ENCODE measurements at places on chromosomes 4 and X.

DNA sequence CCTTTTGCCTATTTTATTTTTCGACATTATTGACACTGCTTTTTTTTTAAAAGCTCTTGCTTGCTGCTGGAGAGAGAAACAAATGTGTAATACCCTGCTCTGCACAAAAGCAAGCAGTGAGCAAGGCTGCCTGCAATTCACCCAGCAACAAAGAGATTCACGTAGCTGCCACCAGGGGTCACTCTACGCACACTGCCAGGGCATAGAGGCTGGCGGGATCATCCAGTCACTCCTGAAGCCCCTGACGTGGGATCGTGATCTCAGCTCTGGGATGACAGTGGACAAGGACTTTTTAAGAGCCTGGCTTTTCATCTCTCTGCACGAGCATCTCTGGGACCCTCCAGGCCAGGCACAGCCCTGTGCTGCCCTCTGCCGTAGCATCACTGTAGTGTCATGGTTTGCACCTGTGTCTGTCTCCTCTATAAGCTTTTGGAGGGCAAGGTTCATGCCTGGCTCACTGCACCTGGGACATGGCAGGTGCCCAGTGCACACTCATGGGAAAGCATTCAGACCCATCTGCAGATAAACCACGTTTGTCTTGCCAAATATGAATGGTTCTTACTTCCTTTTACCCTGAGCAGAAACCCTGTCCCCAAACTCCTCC lies 19.8 kb downstream of the C4orf50 start:
- no peak for DNase-seq

DNA sequence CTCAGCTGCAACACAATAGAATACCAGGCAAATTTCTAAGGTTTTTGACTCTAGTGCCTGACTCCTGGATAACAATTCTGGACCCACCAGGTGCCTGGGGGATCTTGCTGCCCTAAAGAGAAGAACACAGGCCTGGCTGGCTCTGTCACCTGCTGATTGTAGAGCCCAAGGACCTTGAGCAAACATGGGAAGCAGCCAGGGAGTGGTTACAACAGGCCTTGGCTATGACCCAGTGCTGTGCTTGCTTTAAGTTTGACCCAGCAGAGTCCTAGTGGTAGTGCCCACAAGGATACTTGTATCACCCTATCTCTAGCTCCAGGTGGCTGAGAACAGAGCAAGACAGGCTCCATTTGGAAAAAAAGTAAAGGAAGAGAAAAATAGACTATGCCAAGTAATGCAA lies 176.8 kb upstream of the DCAF12L2 start:
- DNase-seq: no peak

GRCh38 chr4:44700427-44700826 lies 22.2 kb downstream of the GUF1 start:
- no peak for DNase-seq

- no peak for DNase-seq
Observed at GRCh38 chr4:75054078-75054477, 121.2 kb downstream of the PARM1 start.

DNA sequence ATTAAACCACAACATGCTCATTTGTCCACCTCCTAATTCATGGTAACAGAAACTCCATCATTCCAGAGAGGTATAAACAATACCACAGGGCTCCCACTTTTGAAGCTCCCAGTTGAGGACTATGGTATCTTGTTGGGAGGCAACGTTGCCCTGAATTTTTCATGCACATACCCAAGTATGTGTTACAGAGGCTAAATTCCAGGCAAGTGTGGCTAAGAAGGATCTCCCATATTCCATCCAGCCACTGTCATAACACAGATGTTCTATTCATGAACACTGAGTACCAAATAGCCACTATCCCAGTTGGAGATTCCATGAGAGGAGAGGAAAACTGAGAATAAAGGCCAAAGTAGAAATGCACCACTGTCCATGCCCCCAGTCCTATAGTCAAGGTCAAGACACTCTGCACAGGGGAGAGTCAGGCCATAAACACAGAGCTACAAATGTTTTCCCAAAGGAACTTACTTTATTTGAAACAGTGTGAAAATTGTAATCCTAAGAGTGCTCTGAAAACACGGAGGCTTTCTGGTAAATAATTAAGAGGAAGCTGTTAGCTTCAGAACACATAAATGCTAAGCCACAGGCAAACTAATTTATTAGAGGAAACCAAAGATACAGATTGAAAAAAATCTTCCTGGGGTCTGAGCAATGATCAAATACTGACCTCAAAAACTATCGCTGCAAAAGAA lies 42.4 kb upstream of the TMPRSS11B start:
- no peak for DNase-seq

- no peak for DNase-seq
Observed at GRCh38 chrX:65587616-65588526, 53.3 kb upstream of the LAS1L start.

- DNase-seq: no peak
Observed at GRCh38 chrX:150880808-150881165, 17.7 kb downstream of the CD99L2 start.

- DNase-seq: no peak
Observed at GRCh38 chrX:103730796-103731493, 20.2 kb downstream of the TMEM31 start.

- no peak for DNase-seq
Observed at GRCh38 chr4:48490680-48491513, 845 bp downstream of the ZAR1 start.

DNA sequence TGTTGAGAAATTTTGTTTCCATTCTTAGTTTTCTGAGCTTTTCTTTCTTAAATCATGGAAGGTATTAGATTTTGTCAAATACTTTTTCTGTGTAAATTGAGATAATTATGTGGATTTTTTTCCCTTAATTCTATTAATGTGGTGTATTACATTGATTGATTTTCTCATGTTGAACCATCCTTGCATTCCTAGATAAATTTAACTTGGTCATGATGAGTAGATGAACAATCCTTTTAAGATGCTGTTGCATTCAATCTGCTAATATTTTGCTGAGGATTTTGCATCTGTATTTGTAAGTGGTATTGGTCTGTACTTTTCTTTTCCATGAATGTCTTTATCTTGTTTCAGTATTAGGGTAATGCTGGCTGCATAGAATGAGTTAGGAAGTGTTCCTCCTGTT lies 20.3 kb upstream of the CTBP1 start:
- no peak for DNase-seq

GRCh38 chrX:123282241-123282640 lies 98.2 kb downstream of the GRIA3 start:
- DNase-seq: no peak

GRCh38 chr4:33064238-33064637 lies 2344.1 kb downstream of the PCDH7 start:
- no peak for DNase-seq

DNA sequence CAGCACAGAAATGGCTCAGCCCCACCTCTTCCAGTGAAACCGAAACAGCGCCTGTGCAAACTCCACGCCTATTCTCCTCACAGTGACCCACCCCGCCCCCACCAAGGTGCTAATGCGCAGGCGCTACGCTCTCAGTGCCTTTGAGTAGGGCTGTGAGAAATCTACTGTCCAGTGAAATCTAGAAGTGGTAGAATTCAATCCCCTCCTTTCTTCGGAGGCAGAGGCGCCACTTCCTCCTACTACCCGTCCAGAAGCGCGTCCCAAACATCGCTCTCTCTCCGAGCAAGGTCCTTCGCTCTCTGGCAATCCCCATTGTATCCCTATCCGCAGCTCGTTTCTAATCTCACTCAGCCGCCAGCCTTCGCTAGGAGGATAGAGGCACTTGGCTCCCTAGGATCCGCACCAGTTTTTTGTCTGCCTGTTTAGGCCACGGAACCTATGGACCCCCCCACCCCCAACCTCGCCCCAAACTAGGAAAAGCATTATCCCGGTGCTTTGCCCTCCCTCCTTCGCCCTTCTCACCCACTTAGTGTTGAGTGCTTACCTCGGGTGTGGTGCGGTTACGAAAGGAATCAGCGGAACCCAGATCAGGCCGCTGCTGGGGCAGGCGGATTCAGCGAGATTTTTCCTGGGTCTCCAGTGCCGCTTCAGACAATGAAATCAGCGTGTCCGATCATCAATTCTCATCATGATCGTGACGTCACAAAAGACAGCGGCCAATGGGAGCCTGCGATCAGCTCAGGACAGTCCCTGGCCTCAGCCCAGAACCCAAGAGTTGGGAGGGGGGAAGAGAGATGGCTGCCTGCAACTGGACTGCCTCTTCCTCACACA lies at the start of gene HDX:
TSS of gene HDX (minus strand) at position 656 of the 831 bp plus-strand sequence. CDS start 27,056 bp downstream, outside the sequence.
- peak; percentile 64 for DNase-seq

- DNase-seq: no peak
Observed at GRCh38 chr4:6278801-6279197, 9.1 kb downstream of the WFS1 start.

- DNase-seq: no peak
Observed at GRCh38 chr4:165085946-165086345, 26.7 kb downstream of the TMEM192 start.

DNA sequence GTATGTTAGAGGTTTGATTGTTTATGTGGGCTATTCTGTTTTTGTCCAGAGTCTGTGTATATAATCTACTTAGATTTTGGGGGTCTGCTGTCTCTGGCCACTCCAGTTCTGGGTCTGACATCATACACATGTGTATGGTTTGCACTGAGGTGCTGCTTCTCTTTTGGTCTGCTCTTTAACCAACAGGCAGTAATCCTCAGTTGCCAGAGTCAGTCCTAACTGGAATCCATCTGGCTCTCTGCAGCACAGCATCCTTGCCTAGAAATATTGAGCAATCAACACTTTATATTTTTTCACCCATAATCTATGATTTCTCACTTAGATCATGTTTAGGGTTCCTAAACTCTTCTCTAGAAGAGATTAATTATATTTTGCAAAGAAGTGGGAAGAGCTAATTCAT lies 98.3 kb upstream of the SFRP2 start:
- DNase-seq: no peak

- DNase-seq: no peak
Observed at GRCh38 chr4:79851625-79852304, 221.3 kb downstream of the ANTXR2 start.

- DNase-seq: no peak
Observed at GRCh38 chr4:77629885-77630284, 24.3 kb downstream of the CXCL13 start.

DNA sequence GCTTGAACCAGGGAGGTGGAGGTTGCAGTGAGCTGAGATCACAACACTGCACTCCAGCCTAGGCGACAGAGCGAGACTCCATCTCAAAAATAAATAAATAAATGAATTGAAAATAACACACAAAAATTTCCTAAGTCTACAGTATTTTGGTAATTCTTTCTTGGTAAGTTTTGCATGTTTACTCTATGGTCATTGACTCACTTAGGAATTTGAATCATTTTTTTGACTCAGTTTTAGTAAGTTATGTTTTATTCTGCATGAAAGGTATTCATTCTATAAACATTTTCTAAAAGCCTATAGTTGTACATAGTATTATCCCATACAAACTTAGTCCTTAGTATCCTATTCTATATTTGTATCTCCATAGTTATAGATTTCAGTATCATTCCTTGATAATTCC lies 772.9 kb upstream of the SLIT2 start:
- DNase-seq: no peak

DNA sequence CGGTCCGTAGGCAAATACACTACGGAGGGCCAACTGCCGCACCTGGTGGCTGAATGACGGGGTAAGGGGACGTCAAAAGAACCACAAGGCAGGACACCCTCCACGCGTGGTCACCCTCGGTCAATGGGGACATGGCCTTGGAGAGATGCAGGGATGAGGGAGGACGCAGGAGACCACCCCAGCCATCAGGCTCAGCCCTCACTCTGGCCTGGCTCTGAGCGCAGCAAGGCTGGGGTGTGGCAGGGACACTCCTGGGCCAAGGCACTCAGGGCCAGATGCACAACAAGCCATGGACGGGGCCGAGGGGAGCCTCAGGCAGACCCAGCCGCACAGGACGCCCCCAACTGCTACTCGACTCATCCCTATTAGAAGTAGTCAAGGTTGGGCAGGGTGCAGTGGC lies 36.5 kb downstream of the GAK start:
- DNase-seq: no peak

- no peak for DNase-seq
Observed at GRCh38 chr4:92060333-92060732, 243.4 kb upstream of the GRID2 start.

GRCh38 chr4:31058656-31059055 lies 338.5 kb downstream of the PCDH7 start:
- no peak for DNase-seq

- no peak for DNase-seq
Observed at GRCh38 chr4:153294631-153295030, 49.9 kb upstream of the MND1 start.

DNA sequence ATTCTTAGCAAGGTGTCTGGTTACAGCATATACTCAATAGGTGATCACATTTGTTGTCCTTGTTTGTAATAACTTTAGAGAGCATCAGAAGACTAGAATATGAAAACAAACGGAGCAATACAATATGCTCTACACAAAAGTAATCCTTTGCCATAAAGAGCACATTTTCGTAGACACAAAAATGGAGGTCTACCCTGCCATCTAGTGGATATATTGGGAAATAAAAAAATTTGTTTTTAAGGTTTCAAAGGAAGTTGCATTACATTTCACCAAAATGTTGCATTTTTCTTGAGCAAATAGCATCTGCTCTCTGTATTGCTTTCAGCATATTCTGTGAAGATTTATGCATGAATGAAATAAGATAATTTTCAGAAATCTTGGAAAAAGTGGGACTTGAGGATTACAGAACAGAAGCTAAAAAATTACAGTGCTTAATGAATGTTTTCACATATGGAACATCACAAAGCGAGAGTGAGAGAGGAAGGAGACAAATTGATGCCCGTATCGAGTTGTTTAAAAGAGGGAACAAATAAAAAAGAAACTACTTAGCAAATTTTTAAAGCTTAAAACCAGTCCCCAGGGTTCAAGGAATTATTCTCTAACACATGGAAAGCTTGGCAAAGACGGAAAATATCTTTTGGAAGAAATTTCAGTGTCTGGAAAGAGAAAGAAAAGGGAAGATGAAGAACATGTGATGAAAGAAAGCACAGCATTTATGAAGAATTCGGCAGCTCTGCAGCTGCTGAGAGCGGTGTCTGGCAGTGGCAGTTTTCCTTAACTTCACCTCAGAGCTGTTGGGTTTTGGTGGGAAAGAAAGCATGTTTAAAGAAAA lies 390.1 kb downstream of the ANKRD50 start:
- DNase-seq: no peak

GRCh38 chr4:171847751-171848150 lies 34.5 kb downstream of the GALNTL6 start:
- DNase-seq: no peak

DNA sequence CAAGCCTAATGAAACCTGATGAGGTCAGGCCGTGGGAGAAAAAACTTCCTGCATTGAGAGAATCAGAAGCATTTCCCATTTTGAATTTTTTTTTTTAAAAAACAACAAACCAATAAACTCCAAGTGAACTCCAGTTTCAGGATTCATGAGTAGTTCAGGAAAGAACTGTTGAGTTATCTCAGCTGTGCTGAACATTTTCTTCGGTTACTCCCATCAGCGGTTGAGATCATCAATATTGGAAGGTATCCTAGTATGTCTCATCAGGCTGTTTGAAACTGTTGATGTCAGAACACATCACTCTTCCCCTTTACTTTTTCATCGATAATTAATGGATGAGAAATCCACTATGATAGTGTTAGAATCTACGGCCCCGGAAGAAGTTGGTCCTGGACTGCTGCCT lies 82.4 kb upstream of the ADGRG2 start:
- DNase-seq: no peak

- no peak for DNase-seq
Observed at GRCh38 chrX:17655211-17656034, 81.9 kb upstream of the SCML1 start.

All from cerebellar nuclear complex (tissue), 1 donor.